ENCODE measurements at places on chromosomes 5 and 9.

- DNase-seq = no peak
These were observed 1.8 kb downstream of the TIFAB start for GRCh38 chr5:135450336-135450735.

DNA sequence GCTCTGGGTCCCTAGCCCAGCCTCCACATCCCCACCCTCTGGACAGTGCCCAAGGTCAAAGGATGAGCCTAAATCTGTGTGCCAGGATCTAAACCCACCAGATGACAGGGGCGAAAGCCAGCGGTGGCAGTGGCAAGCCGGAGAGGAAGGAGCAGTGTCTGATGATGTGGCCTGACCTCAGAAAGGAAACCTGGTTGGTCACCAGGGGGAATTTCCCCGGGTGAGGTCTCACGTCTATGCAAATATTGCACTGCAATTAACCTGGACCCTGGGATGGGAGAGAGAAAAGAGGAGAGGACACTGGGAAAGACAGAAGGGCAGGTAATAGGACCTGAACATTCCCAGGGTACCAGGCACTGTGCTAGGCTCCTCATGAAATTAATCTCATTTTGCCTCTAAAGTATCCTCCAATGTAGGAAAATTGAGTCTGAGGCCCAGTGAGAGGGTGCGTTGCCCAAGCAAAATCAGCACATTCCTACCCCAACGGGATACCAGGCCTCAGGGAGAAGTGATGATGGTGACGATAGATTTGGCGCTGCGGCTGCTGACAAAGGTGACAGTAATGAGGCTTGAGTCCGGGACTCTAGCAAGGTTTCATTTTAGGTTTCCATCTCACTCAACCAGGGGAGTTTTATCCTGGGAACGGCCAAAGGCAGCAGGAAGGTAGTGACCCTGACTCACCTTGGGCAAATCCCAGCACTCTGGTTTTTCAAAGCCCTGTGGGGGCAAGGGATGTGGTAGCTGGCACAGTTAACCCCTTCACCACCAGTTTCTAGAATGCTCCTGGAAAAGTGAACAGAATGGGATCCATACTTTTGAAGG, 13.4 kb upstream of the TNIP1 start:
- no peak for DNase-seq

- no peak for DNase-seq
These were observed 38.5 kb downstream of the ICE1 start for GRCh38 chr5:5461012-5461411.

- DNase-seq = peak; percentile 40
These were observed 6.3 kb downstream of the TESK1 start for GRCh38 chr9:35611230-35611797.

DNA sequence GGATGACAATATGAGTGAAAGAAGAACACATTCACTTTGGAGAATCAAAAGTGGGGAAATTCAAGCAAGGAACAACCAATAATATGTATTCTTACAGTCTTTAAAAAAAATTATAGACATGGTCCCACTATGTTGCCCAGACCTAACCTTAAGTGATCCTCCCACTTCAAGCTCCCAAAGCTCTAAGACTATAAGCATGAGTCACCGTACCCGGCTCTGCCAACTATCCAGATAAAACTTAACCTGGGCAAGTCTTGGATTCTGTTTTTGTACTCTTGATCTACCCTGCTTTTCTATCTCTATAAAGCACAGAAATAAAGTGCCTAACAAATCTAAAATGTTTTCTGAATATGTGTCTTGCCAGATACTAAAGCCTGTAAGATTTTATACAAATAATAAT, 30.9 kb downstream of the CEMIP2 start:
- DNase-seq = no peak

DNA sequence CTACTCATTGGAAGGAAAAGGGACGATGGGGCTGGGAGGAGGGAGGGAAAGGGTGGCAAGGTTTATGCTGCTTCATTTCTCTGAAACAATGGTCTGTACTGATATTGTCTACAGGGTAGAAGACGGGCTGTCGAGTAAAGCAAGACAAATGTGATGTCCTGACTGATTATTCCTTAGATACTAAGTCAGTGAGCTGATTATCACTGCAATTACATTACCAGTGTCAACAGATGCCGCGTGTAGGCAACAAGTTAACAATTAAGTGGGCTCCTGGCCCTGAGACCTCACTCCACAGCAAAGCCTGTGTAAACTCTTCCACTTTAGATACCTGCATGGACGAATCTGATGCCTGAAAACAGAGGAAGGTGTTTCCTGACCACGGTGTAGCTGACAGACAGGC, 602.8 kb downstream of the IRX1 start:
- DNase-seq = no peak

DNA sequence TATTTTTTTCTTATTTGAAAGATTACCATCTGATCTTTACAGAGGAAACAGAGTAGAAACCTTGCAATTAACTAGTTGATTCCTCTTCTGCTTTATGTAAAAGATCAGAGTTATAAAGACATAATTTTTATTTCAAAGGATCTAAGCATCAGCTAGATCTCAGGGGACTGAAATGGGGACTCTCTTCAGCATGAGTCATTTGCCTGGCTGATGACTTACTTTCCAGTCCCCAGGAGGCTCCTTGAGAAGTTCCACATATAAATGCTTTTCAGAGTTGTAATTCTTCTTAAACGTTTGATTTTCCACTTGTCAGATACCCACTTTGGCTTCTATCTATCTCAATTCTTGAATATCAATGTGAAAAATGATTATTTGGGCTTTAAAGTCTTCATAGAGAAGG, 389.4 kb downstream of the RAB3C start:
- no peak for DNase-seq

DNA sequence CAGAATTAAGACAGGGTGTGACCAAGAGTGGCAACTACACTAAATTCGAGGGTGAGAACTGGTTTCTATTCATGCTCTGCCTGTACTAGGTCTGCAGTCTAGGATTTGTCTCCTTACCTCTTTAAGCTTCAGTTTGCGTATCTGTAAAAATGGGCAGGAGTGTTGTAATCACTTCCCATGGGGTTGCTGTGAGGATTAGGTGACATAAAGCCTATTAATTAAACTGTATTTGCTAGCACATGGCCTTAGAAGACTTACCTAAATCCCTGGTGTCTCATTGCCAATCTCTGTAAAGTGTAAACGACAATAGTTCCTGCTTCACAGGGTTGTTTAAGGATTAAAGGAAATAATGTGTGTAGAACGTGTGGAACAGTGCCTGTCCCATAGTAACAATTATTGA, 193.6 kb downstream of the DRD1 start:
- DNase-seq = no peak

DNA sequence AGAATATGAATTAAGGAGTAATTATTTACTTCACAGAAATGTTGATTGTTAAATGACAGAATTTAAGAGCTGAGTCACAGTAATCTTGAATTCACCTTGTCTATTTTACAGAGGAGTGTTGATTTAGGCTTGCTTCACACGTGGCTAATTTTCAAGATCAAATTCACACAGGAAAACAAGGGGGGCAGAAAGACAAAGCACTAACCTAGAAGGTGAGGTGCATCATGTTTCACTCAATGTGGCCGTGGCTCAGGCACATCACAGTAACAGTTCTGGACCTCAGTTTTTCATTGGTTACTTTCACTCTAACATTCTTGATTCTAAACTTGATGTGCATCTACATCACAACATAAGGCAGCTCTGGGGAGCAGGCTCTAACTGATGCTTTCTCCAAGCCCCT, 69.6 kb upstream of the GNAQ start:
- no peak for DNase-seq

GRCh38 chr5:180785121-180785781, 17.4 kb downstream of the MGAT1 start:
- DNase-seq = no peak

GRCh38 chr5:37893434-37894134, 53.7 kb upstream of the GDNF start:
- no peak for DNase-seq

DNA sequence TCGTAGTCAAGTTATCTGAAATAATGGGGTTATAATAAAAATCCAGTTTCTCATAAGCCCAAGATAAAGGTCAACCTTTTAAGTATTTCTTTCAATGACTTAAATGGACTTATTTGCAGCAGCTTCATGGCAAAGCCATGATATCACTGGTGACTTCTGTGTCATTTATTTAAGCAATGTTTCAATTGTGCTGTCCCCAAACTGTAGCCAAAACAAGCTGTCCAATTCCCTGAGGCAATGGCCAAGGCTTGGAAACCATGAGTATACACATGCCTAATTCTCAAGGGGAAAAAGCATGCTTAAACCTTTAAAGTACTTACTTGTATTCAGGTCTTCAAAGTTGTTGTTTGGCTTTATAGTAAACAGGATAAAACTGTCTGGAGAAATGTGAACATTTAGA, 376.4 kb upstream of the TNC start:
- no peak for DNase-seq

Data from endothelial cell (in vitro differentiated cells).